ENCODE measurements at places on chromosomes 1 and 21. TPM values are rescaled to one million over a fixed set of nuclear protein-coding genes. Genes with fewer than 3 reads are reported as not detected.

C4BPA gene
- total RNA-seq, result 0.16 TPM

- no peak for DNase-seq
Observed at GRCh38 chr1:240004086-240004749, 87.5 kb upstream of the FMN2 start.

- DNase-seq, result no peak
Observed at GRCh38 chr21:26881504-26882228, 36.5 kb upstream of the ADAMTS1 start.

- DNase-seq, result no peak
Observed at GRCh38 chr1:74356493-74356892, 121.3 kb downstream of the TNNI3K start.

GRCh38 chr1:27049607-27050006 lies 37.0 kb upstream of the TENT5B start:
- no peak for DNase-seq

GRCh38 chr21:46018615-46019014 lies 37.0 kb downstream of the COL6A1 start:
- no peak for DNase-seq

DNA sequence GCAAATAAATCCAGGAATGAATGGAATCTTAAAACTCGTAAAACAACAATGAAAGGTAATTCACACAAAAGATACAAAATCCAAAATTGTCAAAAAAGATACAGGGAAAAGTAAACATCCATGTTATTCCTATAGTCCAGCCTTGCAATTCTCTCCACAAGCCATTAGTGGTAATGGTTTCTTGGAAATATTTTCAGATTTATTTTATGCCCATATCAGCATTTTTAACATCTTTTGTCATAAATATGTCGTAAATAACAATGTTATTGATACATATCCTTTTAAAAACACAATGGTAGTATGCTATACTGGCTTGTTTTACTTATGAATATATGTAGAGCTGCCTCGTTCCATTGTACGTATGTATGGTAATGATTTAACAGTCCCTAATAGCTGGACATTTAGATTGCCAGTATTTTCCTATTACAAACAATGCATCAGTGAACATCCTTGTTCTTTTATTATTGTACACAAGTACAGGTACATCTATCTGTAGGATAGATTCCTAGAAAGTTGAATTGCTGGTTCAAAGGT lies 30.6 kb downstream of the DNTTIP2 start:
- no peak for DNase-seq

GRCh38 chr1:227558732-227559262 lies 4.6 kb upstream of the ZNF678 start:
- no peak for DNase-seq

DNA sequence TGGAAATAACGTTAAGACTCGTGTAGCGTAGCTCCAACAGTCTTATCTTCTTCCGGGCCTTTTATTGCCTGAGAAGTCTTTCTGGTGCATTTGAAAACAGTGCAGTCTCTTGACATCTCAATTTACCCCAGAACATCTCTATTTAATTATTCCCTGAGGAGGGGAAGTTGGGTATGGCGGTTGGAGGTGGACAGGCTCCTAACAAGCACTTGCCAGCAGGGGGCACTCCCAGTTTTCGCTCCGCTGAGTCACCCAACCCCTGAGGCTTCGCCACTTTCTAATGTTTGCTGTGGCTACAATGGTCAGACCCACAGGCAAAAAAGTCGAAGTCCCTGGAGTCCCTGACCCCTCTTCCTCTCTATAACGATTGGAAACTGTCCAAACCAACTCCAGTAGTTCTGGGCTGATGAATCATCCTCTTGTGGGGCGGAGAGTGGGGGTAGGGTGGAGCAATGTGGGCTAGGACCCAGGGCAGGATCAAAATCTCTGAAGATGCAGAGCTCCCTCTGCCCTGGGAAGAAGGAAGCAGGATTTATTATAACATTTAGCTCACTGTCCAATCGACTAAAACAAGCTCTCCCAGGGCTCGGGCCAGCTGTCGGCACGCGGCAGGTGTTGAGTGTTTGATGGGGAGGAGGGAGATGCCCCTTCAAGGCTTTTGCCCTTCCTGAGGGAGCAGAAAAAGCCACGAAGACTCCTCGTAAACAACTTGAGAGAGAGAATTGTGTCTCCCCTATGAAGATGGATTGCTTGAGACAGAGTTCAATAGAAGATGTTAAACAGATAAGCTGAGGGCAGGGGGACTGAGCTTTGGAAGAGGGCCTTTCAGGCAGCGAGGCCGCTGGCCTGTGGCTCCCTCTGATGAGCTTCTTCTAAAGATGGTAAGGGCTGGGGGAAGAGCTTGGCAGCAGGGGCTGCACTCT lies 85.7 kb downstream of the BRINP2 start:
- DNase-seq, result no peak

DNA sequence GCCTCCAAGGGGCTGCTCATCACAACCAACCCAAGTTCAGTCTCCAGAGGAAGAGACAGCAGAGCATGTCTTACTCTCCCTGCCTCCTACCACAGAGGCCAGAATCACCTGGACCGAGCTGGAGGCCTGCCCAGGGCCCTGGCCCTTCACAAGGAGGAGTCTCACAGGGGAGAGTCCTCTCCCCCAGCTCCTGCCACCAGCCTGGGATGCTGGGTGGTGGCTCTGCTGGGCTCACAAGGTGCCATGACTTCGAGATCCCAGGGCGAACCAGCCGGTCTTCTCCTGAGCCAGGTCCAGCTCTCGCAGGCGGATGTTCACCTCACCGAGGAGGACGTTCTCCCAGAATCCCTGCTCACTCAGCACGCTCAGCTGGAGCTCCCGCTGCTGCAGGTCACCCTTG lies 13.0 kb upstream of the PPP1R15B start:
- no peak for DNase-seq

GRCh38 chr1:158200527-158200926 lies 19.8 kb downstream of the CD1D start:
- DNase-seq, result no peak

DUSP12 gene
- 26.0 TPM for total RNA-seq

DNA sequence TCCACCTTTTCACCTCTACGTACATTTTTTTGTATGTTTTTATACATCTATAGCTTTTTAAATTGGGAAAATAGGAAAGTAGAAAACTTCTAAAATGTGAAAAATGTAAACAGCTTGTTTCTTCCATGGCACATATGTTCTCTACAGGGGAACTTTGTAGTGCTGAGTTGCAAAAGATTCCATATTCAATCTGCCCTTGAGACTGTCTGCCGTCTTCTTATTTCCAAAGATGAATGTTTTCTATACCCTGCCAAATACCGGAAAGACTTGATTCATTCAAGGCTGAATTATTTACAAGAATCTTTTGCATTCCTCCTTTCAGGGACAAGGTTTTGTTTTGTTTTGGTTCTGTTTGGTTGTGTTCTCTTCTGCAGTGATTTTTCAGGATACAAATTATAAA lies 1334.5 kb upstream of the ADGRL4 start:
- no peak for DNase-seq

GRCh38 chr1:58975888-58976287 lies 192.0 kb upstream of the JUN start:
- DNase-seq, result no peak

DNA sequence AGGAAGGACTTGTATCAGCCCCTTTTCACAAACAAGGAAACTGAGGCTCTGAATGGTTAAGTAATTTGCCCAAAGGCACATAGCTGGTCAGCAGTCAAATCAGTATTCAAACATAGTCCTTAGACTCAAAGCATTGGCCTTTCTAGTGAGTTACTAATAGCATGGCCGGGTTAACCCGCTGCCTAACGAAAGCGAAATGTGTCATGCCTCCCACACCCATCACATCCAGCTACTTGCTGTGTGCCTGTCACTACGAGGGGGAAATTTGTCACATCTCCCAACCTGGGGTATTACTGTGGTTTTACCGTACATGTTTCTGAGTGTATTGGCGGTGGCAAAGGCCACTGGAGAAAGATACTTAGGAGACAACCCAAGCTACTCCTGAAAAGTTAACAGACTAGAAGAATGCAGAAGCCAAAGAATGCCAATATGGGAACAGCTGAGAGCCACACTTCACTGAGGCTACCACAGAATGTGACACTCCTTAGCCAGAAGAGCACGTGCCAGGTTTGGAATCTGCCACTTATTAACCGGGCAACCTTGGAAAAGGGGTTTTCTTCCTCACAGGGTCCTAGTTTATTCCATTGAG lies 363.5 kb downstream of the KCNH1 start:
- DNase-seq, result no peak

DNA sequence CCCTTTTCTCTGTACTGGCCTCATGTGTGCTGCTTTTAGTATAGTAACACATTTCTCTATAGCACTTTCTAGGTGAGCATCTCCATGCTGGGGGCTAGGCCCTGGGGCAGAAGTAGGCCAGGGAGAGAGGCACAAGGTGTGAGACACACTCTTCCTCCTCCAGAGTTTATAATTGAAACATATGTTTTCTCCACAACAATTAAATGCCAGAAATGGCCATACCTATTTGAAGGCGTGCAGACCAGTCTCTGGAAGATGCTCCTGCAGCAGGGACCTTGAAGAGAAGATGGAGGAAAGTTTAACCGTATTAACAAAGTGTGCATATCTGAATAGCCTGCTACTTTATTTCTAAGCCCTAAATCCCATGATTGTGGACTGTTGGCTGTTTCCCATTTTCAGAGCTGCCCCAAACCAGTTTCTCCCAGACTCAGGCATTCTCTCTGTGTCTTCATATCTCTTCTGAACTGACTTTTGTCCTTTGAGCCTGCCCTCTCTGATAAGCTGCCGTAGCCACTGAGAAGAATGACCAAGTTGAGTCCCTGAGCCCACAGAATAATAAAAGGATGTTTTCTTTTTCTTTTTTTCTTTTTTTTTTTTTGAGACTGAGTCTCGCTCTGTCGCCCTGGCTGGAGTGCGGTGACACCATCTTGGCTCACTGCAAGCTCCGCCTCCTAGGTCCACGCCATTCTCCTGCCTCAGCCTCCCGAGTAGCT lies 81.3 kb downstream of the LRRC8D start:
- DNase-seq, result no peak

OR10J1 gene
- not detected for total RNA-seq

CYP4Z1 gene
- total RNA-seq, result not detected

RRAGC gene
- 22.5 TPM for total RNA-seq

GRCh38 chr1:23960291-23961020 lies 828 bp downstream of the PNRC2 start:
- no peak for DNase-seq

- DNase-seq, result no peak
Observed at GRCh38 chr1:223718850-223719249, 6.5 kb downstream of the CAPN2 start.

- no peak for DNase-seq
Observed at GRCh38 chr1:91712981-91713841, 172.7 kb downstream of the TGFBR3 start.

GRCh38 chr1:205183676-205184335 lies 27.7 kb downstream of the DSTYK start:
- DNase-seq, result no peak

DNA sequence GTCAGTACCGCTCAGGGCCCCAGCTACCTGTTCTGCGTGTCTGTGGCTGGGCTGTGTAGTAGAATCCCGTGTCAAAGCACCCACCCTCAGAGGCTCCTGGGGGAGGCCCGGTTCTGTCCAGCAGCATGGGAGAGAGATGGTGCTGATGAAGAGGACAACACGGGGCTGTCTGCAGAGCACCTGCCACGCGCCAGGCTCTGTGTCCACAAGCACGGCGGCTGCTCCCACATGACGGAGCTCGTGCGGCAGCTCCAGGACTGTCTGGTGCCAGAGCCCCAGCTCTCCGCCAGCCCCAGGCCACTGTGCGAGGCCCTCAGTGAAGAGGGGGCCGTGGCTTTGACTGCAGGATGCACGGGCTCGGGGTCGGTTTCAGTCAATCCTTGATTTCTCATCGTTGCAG lies 42.0 kb upstream of the TSPEAR start:
- DNase-seq, result no peak

MT1HL1 gene
- not detected for total RNA-seq

DNA sequence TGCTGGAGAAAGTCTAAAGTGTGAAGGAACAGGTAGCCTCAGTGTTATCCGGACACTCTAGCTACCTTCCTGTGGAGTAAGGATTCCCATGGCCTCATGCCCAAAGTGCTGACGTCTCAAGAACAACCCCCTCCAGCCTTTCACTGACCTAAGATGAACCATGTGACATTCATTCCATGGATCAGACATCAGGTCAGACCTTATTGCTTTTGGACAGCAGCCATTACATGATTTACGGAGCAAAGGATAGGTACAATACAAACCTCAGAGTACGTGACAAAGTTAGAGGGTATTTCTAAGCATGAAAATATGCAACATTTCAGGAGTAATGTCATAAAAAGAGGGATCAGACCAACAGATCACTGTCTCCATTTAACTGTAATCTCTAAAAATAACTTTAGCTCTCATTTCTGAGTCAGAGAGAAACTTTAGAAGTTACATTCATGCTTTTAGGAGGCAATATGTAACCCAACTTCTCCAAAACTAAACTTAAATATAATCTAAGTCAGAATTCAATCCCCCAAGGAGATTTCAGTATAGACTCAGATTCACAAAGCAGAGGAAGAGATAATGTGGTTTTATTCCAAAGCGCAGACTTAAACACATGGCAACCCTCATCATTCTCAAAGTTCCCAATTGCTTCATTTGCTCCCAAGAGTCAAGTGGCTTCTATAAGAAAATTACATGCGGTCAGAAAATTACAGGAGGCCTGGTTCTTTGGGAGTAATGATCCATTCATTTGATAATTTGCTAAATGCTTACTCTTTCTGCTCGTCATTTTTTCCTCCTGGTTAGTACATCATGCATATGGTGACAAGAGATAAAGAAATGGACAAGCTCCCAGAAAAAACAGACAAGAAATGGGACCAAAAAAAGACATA lies 280.4 kb downstream of the SETD4 start:
- no peak for DNase-seq

DNA sequence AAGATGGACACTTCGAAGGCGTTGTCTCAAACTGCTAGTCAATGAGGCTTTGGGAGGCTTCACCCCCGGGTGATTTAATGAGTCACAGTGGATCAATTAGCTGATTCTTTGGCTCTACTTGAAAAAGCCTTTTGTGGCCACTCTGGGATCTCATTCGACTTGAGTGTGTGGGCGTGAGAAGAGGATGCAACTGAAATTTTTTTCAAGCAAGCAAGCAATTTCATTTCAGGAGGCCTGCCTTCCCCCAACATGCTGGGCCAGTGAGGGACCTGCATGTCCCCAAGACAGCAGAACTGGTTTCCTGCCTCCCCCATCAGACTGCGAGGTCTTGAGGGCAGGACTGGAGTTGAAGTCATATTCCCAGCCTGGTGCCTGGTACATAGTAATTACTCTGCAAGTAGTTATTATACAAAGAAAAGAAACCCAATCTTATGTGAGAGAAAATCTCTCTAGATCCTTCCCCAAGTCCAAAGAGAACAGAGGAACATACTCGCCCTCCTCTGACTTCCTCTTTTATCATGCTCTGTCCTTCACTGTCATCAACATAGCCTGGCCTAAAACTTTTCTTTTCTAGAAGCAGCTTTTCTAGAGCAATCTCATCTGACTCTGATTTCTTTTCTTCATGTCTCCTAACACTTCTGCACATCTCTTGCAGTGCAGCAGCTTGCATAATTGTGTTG lies 22.7 kb downstream of the SYT6 start:
- DNase-seq, result no peak
